Ecto neural progenitor cell (in vitro differentiated cells): ENCODE measurements at places on chromosomes 2 and 18.
A peak's percentile ranks its signal among the peaks of the same experiment; 100 is the strongest.

DNA sequence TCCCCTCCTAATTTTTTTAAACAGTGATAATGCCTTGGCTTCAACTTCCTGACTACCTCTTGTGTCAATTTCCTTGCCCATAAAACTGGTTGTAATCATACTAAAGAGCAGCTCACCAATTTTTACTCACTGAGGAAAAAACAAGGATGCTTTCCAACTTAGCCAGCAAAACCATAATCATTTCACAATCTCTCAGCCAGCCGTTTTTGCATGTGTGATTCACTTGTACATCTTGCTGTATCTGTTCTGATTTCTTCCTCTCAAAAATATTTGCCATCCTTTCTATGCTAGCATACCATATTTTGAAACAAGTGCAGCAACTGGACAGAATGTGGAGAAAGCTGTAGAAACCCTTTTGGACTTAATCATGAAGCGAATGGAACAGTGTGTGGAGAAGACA lies 60.7 kb downstream of the RAB27B start:
- DNase-seq, result no peak

DNA sequence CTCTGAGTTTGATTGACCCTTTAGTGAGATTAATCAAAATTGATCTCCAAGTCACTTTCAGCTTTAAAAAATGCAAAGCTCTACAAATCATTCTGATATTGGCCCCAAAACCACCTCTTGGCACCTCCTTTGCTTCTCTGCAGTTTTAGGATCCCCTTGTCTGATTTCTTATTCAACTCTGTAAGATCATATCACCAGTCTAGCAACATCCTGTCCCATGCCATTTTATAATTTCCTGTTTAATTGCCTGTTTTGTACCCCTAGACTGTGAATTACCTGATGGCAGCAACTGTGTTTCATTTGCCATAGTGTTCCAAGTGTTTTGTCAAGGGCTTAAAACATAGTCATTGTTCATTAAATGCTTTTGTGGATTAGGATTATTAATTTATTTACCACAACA lies 406.3 kb upstream of the TRIB2 start:
- DNase-seq, result no peak

- DNase-seq, result no peak
Measured at GRCh38 chr2:126810001-126810400, 88.7 kb upstream of the TEX51 start.

- DNase-seq, result no peak
Measured at GRCh38 chr2:226317970-226318369, 481.6 kb downstream of the IRS1 start.

GRCh38 chr18:9322744-9323143 lies 11.8 kb upstream of the TWSG1 start:
- DNase-seq, result no peak

DNA sequence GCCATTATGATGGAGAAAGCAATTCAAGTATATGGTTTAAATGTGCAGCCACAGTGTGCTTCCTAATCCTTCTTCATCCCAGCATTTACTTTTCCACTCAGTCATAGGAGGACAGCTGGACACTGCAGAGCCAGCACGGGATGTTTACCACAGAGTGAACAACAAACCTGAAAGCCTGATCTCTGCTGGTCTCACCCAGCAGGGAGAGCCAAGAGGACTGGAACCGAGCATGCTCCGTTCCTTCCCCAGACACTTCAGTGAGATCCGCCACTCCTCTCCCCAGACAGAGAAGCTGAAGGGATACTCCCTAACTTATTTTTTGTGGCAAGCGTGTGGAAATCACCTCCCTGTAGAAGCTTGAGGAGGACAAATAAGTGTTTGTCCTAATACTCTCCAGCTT lies 23.2 kb upstream of the GORASP2 start:
- DNase-seq, result no peak

GRCh38 chr2:194289712-194290346 lies 1367.2 kb upstream of the SLC39A10 start:
- DNase-seq, result no peak

- no peak for DNase-seq
Measured at GRCh38 chr18:73626859-73627258, 520.8 kb downstream of the FBXO15 start.

DNA sequence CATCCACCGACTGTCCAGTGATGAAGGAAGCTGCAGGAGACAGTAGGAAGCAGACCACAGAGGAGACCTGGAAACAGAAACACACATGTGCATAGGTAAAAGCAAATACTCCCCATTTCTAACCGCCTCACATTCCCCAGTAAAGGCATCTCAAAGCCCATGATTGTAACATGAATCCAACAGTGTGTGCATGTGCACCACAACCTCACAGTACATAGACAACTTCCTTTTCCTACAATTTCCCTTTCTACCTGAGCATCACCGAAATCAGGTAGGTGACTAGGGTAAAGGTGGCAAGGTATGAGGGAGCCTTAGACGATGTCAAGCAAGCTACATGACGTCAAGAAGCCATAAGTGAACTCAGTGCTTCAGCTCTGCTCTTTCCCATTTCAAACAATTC lies 30.6 kb upstream of the MREG start:
- no peak for DNase-seq

GRCh38 chr2:239949075-239949474 lies 76.1 kb downstream of the NDUFA10 start:
- DNase-seq, result no peak

GRCh38 chr2:112004253-112004645 lies 50.8 kb upstream of the TMEM87B start:
- no peak for DNase-seq

DNA sequence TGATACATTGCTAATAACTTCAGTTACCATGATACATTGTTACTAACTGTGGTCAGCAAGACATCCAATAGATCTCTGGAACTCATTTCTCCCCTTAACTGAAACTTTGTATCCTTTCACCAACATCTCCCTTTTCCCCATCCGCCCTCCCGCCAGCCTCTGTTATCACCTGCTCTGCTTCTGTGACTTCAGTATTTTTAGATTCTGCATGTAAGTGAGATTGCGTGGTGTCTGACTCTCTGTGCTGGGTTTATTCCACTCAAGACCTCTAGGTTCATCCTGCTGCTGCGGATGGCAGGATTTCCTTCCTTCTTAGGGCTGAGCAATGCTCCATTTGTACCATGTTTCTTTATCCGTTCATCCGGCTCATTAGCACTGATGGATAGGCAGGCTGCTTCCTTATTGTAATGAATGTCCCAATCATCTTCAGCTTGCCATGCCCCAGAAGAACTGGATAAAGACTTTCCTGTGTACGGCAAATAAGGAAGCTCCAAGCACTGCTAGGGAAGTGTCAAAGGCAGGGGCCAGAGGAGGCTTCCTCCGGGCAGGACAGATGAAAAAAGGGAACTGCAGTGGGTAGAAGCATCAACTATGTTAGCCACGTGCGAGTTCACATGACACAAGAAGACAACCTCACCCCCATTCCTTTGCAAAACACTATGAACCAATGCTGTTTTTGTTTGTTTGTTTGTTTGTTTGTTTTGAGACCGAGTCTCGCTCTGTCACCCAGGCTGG lies 113.4 kb downstream of the EIPR1 start:
- DNase-seq, result no peak

GRCh38 chr2:68653538-68653982 lies 10.2 kb downstream of the PROKR1 start:
- DNase-seq, result no peak

DNA sequence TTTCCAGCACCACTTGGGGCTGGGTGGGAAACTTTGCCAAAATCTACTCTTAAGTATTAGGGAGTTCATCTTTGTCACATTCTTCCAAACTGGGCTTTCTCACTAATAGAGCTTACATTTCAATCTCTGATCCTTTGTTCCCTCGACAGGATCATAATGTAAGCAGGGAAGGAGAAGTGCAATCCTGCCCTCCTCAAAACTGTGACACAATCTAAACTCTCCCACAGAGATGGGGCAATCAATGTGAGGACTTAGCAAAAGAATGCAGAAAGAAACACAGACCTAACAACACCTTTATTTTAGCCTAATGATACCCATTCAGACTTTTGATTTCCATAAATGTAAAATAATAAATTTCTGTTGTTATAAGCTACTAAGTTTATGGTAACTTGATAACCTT lies 40.8 kb downstream of the DSEL start:
- no peak for DNase-seq

- peak; percentile 35 for DNase-seq
Measured at GRCh38 chr18:59633961-59634485, 63.2 kb downstream of the CCBE1 start.

GRCh38 chr2:218019411-218020060 lies 16.7 kb upstream of the TNS1 start:
- DNase-seq, result no peak
